Stimulated activated CD8-positive, alpha-beta memory T cell treated with anti-CD3 and anti-CD28 coated beads, Interleukin-4, amount 100 ng/mL, for 4 hours (primary cell): ENCODE measurements at places on chromosomes 1 and 21.

- DNase-seq = no peak
These were observed 133.7 kb downstream of the COQ8A start for GRCh38 chr1:227073786-227074185.

- no peak for DNase-seq
These were observed 964.6 kb upstream of the B3GALT2 start for GRCh38 chr1:194151056-194151455.

- no peak for DNase-seq
These were observed 6.2 kb upstream of the ANKRD65 start for GRCh38 chr1:1427106-1427819.

- no peak for DNase-seq
These were observed 58.2 kb downstream of the TNFSF4 start for GRCh38 chr1:173148971-173149370.

- no peak for DNase-seq
These were observed 584 bp upstream of the C1orf141 start for GRCh38 chr1:67135354-67135753.

GRCh38 chr1:174795806-174796205 lies 203.9 kb upstream of the CACYBP start:
- DNase-seq = no peak

DNA sequence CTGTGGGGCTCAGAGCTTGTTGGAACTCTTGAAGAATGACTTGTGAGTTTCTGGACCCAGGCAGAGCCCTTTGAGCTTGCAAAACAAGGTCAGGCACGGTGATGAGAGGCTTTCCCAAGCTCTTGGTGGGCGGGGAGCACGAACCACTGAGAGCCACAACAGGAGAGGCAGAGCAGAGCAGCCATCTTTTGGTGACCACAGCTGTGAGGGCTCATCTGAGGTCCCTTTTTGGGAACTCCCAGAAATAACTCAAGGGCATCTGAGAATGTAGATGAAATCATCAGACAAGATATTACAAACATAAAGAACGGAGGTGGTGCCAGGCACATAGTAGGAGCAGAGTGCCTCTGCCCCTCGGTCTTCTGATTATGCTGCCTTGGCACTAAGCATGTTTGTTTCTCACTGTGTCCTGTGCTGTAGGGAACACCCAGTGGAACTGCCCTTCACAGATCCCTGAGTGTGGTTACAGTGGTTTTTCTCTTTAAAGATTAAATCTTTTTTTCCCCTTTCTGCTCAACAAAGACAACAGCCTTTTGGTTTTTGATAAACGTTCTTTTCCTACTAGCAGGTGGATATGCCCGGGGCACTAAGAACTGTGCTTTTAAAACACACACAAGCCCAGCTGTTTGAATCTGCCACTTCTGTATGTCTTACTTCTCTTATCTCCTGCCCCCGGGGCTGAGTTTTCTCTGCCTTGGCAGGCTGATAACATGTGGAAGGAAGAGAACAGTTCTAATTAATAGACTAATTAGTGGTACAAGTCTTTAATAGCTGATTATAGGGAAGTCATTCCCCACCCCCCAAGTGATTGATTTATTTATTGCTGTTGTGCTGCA lies 37.7 kb downstream of the CD34 start:
- no peak for DNase-seq

DNA sequence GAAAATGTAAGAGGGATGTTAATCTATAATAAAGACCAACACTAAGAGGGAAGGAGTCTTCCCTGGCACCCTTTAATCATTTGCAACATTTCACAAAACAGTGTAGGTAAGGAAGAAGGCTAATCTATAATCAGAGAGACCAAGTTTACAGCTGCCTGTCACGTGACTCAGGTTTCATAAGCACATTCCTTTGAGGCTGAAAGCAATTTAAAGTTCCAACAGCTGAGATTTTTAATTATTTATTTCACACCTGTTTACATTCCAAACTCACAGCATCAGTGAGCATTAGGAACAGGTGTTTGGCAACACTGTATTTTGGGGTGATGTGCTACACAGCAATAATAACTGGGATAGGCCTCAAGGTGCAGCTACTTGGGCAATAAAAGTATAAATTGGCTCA lies 75.7 kb upstream of the PGBD5 start:
- no peak for DNase-seq

DNA sequence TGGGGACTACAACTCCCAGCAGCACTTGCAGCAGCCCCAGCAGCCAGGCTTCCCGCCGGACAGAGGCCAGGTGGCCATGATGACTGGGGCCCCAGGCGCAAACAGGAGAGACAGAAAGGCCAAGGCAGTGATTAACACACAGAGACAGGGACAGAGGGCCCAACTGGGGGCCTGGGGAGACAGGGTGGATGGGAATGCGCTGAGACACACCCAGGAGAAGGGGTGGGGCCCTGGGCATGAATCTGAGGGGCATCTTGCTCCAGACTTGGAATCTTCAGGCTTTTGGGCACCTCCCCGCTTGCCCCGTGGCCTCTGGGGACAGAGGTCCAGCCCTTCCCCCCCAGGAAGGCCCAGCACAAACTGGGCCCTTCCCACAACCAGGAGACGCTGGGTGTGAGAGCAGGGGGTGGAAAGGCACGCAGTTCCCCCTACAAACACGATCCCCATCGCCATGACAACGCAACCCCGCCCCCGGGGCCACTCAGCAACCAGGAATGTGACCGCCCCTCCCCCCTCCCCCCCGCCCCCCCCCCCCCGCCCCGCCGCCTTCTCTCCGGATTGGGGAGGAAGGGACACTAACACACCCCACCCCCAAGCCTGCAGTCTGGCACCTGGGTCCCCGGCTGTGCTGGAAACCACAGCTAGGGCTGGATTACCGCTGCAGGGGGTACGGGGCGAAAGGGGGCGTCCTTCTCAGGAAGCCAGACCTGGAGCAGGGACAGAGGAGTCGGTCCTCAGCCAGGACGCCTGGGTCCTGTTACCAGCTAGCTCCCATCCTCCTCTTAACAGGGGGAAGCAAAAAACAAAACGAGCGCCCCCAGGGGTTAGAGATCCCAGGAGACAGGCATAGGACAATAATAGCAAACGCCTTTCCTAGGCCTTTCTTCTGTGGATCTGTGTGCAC lies 4.5 kb downstream of the HDGF start:
- no peak for DNase-seq

GRCh38 chr1:219041818-219042217 lies 131.9 kb upstream of the LYPLAL1 start:
- no peak for DNase-seq

DNA sequence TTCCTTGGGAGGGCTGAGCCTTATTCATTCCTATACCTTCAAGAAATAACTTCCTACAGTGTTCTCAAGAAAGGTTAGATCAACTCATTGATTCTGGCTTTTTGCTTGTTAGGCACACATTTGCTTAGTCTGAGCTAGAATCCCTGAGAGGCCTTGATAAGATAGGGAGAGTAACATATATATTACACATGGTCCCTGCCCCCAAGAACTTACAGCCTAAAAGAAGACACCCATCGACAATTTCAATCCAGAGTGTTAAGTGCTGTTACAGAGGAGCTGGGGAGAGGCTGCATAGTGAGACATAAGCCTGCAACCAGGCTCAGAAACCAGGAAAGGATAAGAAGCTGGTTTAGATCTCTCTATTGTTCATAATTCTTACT lies 68.7 kb downstream of the PLPP3 start:
- DNase-seq = no peak

DNA sequence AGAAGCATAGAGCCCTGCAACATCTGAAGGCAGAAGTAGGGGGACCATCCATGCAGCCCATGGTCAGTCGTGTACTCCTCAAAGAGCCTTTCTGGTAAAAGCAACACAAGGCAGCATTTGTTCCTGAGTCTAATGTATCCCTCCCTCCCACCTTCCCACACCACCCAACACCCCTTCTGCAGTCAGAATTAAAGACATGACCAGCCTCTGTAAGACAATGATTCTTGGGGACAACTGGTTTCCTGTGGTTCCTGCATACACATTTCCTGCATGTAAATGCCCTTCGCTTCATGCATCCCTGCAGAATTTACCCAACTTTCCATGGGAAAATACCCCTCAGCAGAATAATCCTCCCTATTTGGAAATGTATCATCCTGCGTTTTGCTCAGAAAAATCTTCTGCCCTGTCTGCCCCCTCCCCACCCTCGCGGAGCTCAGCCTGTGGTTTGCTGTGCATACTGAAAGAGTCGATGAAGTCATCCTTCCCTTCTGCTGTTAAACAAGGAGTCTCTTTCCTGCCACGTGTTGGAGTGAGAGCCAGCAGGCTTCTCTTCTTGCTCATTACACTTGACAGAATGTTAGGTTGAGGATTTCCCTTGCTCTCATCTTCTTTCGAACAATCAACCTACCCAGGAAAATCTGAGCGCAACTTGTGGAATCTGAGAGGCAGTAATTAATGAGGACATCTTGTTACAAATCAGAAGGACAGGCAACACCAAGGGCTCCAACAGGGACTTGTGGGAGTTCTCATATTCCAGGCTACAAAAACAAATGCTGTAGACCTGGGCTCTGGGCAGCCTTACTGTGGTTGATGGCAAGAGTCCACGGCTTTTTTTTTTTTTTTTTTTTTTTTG lies 4.7 kb downstream of the TNN start:
- DNase-seq = no peak

- DNase-seq = no peak
These were observed 176.5 kb upstream of the HOOK1 start for GRCh38 chr1:59638231-59638711.

- DNase-seq = no peak
These were observed 39.5 kb downstream of the RGS8 start for GRCh38 chr1:182644886-182645285.
